Stimulated activated CD4-positive, alpha-beta T cell treated with anti-CD3 and anti-CD28 coated beads, Interleukin-1b, Interleukin-23, amount 100 ng/mL, for 48 hours (primary cell): ENCODE measurements at places on chromosomes 16 and 17.

GRCh38 chr17:81033535-81034167 lies 1.3 kb upstream of the BAIAP2 start:
- DNase-seq: no peak

GRCh38 chr16:19583665-19584300 lies 28.3 kb downstream of the VPS35L start:
- no peak for DNase-seq

- DNase-seq: no peak
Measured at GRCh38 chr17:76869496-76870376, 1.5 kb downstream of the MGAT5B start.

- DNase-seq: no peak
Measured at GRCh38 chr17:48843187-48843900, 12.5 kb downstream of the CALCOCO2 start.

- DNase-seq: no peak
Measured at GRCh38 chr17:2689411-2690164, 22.0 kb downstream of the CLUH start.

DNA sequence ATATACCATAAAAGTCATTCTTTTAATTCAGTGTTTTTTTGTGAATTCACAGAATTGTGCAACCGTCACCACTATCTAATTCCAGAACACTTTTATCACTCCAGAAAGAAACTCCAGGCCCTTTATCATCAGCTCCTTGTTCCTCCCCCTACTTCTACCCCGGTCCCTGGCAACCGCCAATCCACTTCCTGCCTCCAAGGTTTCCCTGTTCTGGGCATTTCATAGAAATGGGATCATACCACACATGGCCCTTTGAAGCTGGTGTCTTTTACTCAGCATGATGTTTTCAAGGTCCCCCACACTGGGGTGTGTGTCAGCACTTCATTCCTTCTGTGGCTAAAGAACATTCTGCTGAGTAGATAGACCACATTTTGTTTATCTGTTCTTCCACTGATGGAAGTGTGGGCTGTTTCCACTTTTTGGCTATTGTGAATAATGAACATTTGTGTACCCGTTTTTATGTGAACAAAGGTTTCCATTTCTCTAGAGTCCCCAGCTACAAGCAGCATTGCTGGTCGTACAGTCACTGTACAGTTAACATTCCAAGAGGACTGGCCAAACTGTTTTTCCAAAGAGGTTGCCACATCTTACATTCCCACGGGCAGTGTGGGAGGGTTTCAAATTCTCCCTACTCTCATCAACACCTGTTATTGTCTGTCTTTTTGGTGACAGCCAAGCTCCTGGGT lies 75.8 kb upstream of the ZNF469 start:
- no peak for DNase-seq

GRCh38 chr17:10198509-10199249 lies at the start of gene GAS7:
GAS7 (minus strand) TSS chr17:10198606.
- no peak for DNase-seq

DNA sequence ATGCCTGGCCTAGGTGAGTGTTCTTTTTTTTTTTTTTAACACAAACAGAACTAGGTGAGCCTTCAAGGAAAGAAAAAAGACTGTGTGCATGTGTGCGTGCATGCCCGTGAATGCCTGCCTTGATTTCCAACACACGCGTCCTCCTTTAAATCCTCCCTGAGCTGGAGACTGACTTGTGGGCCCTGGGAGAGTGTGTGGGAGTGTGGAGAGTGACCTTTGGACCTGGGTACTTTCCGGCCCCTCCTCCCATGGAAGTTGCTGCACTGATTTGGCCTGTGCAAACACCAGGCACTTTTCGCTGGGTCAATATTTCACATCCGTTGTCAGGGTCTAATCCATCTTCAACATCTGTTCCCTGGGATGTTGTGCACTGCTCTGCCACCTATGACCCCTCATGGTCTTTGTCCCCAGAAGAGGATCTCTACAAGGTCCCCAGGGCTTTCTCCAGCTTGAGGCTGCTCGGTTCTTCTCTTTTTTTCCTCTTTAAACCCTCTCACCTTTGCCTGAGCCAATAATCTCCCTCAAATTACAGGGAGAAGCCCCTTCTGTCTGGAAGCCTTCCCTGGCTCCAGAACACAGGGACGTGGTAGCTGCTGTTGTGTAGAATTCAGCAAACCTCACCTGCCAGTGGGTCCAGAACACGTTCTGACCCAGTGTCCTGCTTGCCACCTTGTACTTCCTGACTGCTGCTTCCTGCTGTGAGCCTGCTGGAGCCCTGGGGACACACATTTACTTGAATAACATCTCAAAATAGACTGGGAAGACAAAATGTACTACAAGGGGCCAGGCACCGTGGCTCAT lies 20.8 kb upstream of the ATP5MC1 start:
- no peak for DNase-seq
